ENCODE measurements at places on chromosomes 12 and 14.

DNA sequence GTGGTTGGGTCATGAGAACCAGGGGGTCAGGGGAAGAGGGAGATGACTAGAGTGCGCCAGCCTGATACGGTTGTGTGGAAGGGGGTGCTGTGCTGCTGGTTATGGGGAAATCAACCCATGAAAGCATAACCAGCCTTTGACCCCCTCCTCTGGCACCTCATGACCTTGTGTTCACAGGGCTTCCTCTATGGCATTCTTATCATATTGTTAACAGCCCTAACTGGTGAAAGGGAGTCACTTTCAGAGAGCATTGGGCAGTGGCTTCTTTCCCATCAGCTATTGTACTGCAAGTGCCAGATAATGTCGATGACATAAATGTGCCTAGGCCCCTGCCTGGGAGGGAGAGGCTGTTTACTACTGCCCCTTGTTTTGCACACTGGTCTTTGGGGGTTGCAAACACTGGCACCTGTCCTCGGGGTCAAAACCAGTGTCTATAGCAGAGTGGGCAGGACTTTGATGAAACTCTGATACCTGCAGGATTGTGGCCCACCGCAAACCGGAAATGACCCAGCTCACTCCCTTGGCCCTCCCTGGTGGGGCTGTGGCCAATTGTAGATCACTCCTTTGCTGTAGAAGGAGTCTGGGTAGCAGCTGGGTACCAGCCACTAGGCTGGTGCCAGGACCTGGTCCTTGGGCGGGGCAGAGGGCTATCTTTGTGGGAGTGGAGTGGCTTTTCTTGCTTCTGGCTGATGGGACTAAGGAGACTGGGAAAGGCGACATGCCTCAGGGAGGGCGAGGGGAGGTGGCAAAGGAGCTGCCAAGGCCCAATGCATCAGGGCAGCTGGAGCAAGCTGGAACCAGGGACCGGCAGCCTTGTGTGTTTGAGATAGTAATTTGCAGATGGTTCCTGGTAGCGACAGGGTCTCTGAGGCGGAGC is 634 bp upstream of the TMEM63C start:
- H3K4me1 ChIP-seq, result peaks cover 24% of the 10 kb centered on the region
- H3K4me3 ChIP-seq, result peak overlapping the region; percentile 81
- no peak for DNase-seq
- H3K36me3 ChIP-seq, result no peaks in the 10 kb centered on the region
- peaks cover 48% of the 10 kb centered on the region for H3K27me3 ChIP-seq
- H3K27ac ChIP-seq, result no peak overlapping the region

- H3K4me1 ChIP-seq, result peaks cover 4% of the 10 kb centered on the region
- no peak overlapping the region for H3K27ac ChIP-seq
- H3K4me3 ChIP-seq, result no peak overlapping the region
- H3K36me3 ChIP-seq, result no peaks in the 10 kb centered on the region
- no peak for DNase-seq
Measured at GRCh38 chr14:95195031-95195430, 37.7 kb upstream of the DICER1 start.

GRCh38 chr12:67424784-67425183 is 155.6 kb downstream of the CAND1 start:
- DNase-seq, result no peak
- peaks cover 4% of the 10 kb centered on the region for H3K4me1 ChIP-seq
- H3K36me3 ChIP-seq, result no peaks in the 10 kb centered on the region

GRCh38 chr14:68248481-68249255 is 429.1 kb downstream of the RAD51B start:
- H3K27me3 ChIP-seq, result no peaks in the 10 kb centered on the region
- peak; percentile 16 for DNase-seq
- H3K4me1 ChIP-seq, result peaks cover 57% of the 10 kb centered on the region
- peak overlapping the region; percentile 87 for H3K27ac ChIP-seq
- H3K4me3 ChIP-seq, result no peak overlapping the region

- no peak overlapping the region for H3K4me3 ChIP-seq
- no peaks in the 10 kb centered on the region for H3K27me3 ChIP-seq
- H3K36me3 ChIP-seq, result no peaks in the 10 kb centered on the region
- no peak overlapping the region for H3K27ac ChIP-seq
Measured at GRCh38 chr12:32437095-32437515, 37.7 kb downstream of the FGD4 start.

DNA sequence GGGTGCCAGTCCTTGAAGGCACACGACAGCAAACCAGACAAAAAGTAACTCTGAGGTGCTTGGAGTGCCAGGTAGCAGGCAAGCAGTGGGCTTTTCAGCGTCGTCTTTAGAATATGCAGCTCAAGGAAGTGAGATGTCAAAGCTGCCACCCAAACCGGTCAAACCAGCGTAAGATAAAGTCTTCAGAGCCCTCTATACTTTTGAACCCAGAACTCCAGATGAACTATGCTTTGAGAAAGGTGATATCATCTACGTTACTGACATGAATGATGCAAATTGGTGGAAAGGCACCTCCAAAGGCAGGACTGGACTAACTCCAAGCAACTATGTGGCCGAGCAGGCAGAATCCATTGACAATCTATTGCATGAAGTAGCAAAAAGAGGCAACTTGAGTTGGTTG is 95.9 kb downstream of the TBX3 start:
- no peaks in the 10 kb centered on the region for H3K36me3 ChIP-seq
- no peaks in the 10 kb centered on the region for H3K4me1 ChIP-seq
- no peak overlapping the region for H3K4me3 ChIP-seq
- DNase-seq, result no peak
- H3K27me3 ChIP-seq, result no peaks in the 10 kb centered on the region

DNA sequence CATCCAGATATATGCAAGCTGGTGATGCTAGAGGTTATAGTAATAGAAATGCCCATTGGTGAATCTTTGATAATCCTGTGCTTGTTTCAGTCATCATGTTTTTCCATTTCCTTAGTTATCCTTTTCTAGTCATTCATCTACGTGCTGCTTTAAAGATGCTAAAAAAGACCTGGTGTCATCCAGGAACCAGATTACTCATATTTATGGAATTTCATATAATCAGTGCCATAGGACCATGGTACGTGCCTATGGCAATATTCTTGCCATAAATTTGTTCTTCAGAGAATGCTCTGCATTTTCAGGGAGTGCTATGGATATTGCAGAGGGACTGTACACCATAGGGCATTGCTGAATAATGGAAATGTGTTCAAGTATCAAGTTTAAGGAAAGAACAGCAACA is 267.3 kb downstream of the AKAP6 start:
- H3K4me3 ChIP-seq, result no peak overlapping the region
- DNase-seq, result no peak
- no peaks in the 10 kb centered on the region for H3K4me1 ChIP-seq
- no peaks in the 10 kb centered on the region for H3K36me3 ChIP-seq
- no peak overlapping the region for H3K27ac ChIP-seq

- peak overlapping the region; percentile 48 for H3K4me3 ChIP-seq
- H3K27ac ChIP-seq, result peak overlapping the region; percentile 83
- no peaks in the 10 kb centered on the region for H3K36me3 ChIP-seq
- H3K4me1 ChIP-seq, result peaks cover 72% of the 10 kb centered on the region
Measured at GRCh38 chr14:76922584-76922983, 96.4 kb downstream of the LRRC74A start.

GRCh38 chr14:21915826-21916225 is 242.2 kb upstream of the OR4E1 start:
- peak overlapping the region; percentile 68 for H3K4me3 ChIP-seq
- no peaks in the 10 kb centered on the region for H3K36me3 ChIP-seq
- DNase-seq, result peak; percentile 3
- H3K27ac ChIP-seq, result peak overlapping the region; percentile 85
- H3K4me1 ChIP-seq, result peaks cover 73% of the 10 kb centered on the region

DNA sequence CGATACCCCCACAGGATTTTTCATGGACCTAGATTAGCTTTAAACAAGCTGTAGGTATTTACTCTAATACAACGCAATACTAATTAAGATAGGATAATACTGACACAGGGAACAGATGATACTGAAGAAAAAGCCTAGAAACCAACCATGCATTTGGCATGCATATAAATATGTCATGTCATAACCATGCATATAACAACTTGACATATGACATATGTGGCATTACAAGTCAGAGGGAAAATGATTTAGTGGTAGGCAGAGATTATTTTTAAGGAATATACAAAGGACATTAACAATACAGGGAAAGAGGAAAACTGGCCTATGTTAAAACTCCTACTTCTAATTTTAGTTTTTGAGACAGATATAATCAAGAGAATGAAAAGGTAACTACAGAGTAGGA is 27.9 kb downstream of the CAPS2 start:
- no peaks in the 10 kb centered on the region for H3K36me3 ChIP-seq
- no peak overlapping the region for H3K4me3 ChIP-seq
- no peaks in the 10 kb centered on the region for H3K27me3 ChIP-seq
- no peaks in the 10 kb centered on the region for H3K4me1 ChIP-seq
- DNase-seq, result no peak

DNA sequence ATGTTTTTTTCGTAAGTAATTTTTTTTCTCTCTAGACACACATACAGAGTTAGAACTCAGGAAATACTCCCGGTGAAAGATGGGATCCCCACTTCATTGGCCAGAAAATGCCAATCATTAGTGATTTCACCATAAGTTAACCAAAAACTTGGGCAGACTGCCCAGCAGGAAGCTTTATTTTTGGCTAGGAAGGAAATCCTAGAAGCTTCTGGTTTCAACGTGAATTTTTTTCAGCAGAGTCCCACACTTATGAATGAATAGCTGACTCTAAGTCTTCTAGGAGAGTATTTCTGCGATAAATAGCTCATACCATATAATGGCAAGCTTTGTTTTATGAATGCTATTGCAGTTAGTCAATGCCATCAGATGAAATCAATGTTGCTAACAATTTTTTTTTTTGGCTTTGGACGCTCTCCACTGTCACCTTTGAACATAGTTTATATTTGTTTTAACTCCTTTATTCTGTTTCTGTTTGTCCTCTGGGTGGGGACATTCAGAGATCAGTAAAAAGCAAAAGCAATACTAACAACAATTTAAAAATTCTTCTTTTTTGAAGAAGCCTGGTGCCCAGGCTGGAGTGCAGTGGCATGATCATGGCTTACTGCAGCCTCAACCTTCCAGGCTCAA is 9.5 kb downstream of the PPP1CC start:
- DNase-seq, result no peak
- peaks cover 91% of the 10 kb centered on the region for H3K4me1 ChIP-seq
- H3K27me3 ChIP-seq, result no peaks in the 10 kb centered on the region
- no peak overlapping the region for H3K4me3 ChIP-seq

GRCh38 chr12:52867642-52868041 is 18.8 kb upstream of the KRT78 start:
- H3K4me3 ChIP-seq, result no peak overlapping the region
- H3K27me3 ChIP-seq, result peaks cover 5% of the 10 kb centered on the region
- H3K36me3 ChIP-seq, result no peaks in the 10 kb centered on the region
- no peak overlapping the region for H3K27ac ChIP-seq
- peaks cover 22% of the 10 kb centered on the region for H3K4me1 ChIP-seq

DNA sequence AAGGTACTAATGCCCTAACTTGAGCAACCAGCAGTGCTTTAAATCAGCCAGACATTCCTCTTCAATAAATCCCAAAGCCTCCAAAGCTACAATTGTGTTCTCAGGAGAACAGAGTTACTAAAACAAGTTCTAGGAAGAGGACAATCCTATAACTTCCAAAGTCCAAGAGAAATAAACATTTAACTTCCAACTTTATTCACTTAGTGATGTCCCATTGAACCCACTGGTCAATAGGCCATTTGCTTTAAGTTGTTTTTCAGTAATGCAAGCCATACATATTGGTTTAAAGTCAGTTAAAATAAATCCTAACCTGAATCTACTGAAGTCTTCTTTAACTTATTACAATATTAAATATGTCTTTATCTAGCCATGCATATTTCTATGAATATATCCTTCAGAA is 165.4 kb downstream of the PAWR start:
- H3K4me3 ChIP-seq, result no peak overlapping the region
- no peaks in the 10 kb centered on the region for H3K27me3 ChIP-seq

DNA sequence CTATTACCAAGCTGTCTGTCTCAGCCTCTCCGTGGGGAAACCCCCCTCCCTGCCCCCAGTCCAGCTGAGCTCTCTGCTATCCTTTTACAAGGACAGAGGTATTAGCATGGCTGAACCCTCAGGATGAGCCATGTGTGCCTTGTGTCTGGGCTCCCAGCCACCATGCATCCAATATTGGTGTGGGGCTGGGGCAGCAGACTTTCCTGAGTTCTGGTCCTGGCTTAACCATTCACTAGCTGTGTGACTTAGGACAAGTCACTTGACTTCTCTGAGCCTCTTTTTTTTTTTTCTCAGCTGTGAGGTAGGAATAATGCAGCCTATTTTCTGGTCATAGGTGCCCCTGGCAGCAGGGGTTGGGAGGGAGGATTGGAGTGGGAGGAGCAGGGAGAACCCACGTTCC is 17.1 kb upstream of the CYP46A1 start:
- no peaks in the 10 kb centered on the region for H3K4me1 ChIP-seq
- peaks cover 12% of the 10 kb centered on the region for H3K27me3 ChIP-seq
- H3K36me3 ChIP-seq, result no peaks in the 10 kb centered on the region
- H3K27ac ChIP-seq, result no peak overlapping the region

GRCh38 chr14:36738269-36738668 is 76.6 kb downstream of the PAX9 start:
- H3K27me3 ChIP-seq, result no peaks in the 10 kb centered on the region
- H3K4me3 ChIP-seq, result no peak overlapping the region
- no peak overlapping the region for H3K27ac ChIP-seq

- no peak for DNase-seq
- H3K4me1 ChIP-seq, result no peaks in the 10 kb centered on the region
- no peaks in the 10 kb centered on the region for H3K27me3 ChIP-seq
- H3K27ac ChIP-seq, result no peak overlapping the region
- no peak overlapping the region for H3K4me3 ChIP-seq
Measured at GRCh38 chr12:127509066-127509778, 757.7 kb upstream of the TMEM132C start.

- no peaks in the 10 kb centered on the region for H3K36me3 ChIP-seq
- no peak overlapping the region for H3K27ac ChIP-seq
- no peak overlapping the region for H3K4me3 ChIP-seq
- no peak for DNase-seq
- no peaks in the 10 kb centered on the region for H3K4me1 ChIP-seq
Measured at GRCh38 chr12:113835433-113835832, 130.7 kb downstream of the RBM19 start.

DNA sequence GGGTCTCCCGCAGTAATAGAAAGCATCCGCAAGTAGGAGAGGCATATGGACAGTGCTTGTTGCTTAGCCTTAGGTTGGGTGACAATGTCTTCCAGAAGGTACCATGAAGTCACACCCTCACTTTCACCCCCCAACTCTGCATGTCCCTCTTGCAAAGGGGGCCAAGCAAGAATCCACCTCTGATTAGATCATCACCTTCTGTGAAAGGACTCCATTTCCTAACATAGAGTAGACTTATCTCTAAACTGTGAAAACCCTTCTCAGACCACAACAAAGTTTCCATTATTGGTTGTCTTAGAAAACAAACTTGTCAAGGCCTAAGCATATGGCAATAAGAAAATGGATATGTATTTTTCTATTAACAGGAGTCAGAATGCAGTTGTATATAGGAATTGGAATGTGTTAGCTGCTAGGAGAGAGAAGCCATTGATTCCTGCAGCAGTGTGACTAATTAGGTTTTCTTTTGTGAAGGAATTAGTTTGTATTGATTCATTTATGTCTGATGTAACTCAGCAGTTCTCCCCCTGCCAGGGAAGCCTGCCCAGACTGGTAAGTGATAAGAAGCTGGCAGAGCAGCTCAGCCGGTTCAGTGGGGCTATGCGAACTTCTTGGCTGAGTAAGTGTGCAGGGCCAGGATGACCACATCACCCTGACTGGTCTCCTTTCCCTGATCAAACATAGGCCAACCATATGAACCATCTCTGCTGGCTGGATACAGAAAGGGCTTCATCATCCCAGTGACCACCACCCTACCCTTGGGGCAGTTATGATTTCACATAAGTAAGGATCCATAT is 107.3 kb upstream of the CCDC196 start:
- no peaks in the 10 kb centered on the region for H3K4me1 ChIP-seq
- H3K36me3 ChIP-seq, result no peaks in the 10 kb centered on the region
- no peak overlapping the region for H3K27ac ChIP-seq
- DNase-seq, result no peak
- no peak overlapping the region for H3K4me3 ChIP-seq
